Activated naive CD4-positive, alpha-beta T cell treated with anti-CD3 and anti-CD28 coated beads, Interleukin-2, amount 10 ng/mL, durations not matched to agents 7 days and 5 days (primary cell): ENCODE measurements at places on chromosomes 7 and 10.
A peak's percentile ranks its signal among the peaks of the same experiment; 100 is the strongest.

DNA sequence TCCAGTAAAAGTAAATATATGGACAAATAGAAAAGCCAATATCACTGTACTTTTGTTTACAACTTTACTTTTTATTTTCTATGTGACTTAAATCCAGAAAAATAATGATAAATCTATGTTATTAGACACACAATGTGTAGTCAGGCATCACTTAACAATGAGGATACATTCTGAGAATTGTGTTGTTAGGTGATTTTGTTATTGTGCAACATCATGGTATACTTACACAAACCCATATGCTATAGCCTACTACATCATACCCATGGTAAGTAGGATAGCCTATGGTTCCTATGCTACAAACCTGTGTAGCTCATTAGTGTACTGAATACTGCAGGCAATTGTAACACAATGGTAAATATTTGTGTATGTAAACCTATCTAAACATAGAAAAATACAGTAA lies 781.7 kb upstream of the GHITM start:
- H3K4me1 ChIP-seq: no peaks in the 10 kb centered on the region
- no peak overlapping the region for H3K4me3 ChIP-seq
- DNase-seq: no peak
- H3K27ac ChIP-seq: no peak overlapping the region
- no peaks in the 10 kb centered on the region for H3K36me3 ChIP-seq
- H3K27me3 ChIP-seq: no peaks in the 10 kb centered on the region

GRCh38 chr10:101838416-101838970 lies 5.1 kb downstream of the KCNIP2 start:
- peaks cover 61% of the 10 kb centered on the region for H3K4me1 ChIP-seq
- no peak overlapping the region for H3K27ac ChIP-seq
- no peaks in the 10 kb centered on the region for H3K36me3 ChIP-seq
- no peak for DNase-seq
- no peak overlapping the region for H3K4me3 ChIP-seq

GRCh38 chr7:22277375-22277774 lies 79.6 kb downstream of the RAPGEF5 start:
- no peaks in the 10 kb centered on the region for H3K36me3 ChIP-seq
- H3K27me3 ChIP-seq: peaks cover 6% of the 10 kb centered on the region
- H3K27ac ChIP-seq: no peak overlapping the region
- H3K4me1 ChIP-seq: no peaks in the 10 kb centered on the region
- H3K4me3 ChIP-seq: no peak overlapping the region

GRCh38 chr10:93722550-93722949 lies 20.2 kb upstream of the FRA10AC1 start:
- DNase-seq: no peak
- no peaks in the 10 kb centered on the region for H3K4me1 ChIP-seq
- peaks cover 31% of the 10 kb centered on the region for H3K27me3 ChIP-seq
- H3K4me3 ChIP-seq: no peak overlapping the region
- no peaks in the 10 kb centered on the region for H3K36me3 ChIP-seq

DNA sequence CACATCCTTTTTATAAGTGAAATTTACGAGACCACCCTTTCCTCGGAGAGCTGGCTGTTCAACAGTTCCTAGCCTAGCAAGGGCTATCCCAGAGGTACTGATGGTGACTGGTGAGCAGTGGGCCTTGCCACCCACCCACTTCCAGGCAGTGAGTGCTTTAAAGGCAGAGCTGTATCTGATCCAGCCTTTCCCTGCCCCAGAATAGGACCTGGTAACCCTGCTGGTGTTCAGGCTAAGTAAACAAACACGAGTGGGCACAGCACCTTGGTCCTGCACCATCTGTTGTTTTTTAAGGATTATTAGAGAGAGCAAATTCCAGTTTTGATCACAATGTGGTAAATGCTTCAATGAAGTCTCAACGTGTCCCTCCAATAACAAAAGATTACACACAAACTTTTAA lies 75.7 kb downstream of the COBL start:
- H3K36me3 ChIP-seq: no peaks in the 10 kb centered on the region
- H3K27ac ChIP-seq: no peak overlapping the region
- no peaks in the 10 kb centered on the region for H3K4me1 ChIP-seq
- H3K4me3 ChIP-seq: no peak overlapping the region

GRCh38 chr7:24905996-24906770 lies 73.8 kb downstream of the OSBPL3 start:
- H3K36me3 ChIP-seq: peaks cover 29% of the 10 kb centered on the region
- H3K4me1 ChIP-seq: peaks cover 41% of the 10 kb centered on the region
- H3K27me3 ChIP-seq: no peaks in the 10 kb centered on the region

DNA sequence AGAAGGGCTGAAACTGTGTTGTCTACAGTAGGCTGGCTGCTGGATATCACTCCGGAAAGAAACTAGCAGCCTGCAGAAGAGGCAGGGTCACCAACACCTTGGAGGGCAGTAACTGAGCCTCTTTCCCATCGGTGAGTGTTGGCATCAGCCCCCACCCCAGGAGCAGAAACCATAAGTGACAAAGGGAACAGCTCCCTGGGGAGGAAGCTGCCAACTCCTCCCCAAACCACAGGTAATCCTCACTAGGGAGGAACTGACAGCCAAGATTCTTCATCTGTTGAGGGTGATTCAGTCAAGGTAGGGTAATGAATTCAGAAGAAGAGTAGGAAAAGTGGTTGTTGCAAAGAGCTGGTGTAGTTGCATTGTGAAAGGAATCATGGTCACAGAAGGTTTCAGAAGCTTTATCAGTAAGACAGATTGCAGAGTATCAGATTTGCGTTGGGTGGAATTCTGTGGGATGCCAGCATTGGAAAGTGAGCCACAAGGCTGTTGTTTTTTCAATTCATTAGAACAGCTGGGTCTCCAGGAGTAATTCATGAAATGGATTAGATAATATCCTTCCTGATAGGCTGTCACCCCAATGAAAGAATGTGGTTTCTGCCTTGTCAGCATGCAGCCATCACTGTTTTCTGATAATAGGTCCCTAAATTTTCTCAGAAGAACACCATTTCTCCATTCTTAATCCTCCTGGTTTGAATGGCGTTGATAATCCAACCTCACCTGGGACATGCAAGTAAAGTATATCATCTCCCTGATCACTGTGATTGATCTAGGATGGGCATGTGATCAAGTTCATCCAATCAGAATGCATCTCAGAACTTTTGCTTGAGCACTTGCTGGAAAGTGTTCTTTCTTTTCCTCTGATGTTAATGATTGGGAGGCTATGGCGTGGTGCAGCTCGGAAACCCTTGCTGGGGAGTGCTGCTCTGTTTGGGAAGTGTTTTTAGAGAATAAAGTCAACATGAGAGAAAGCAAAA lies 75.0 kb upstream of the CTBP2 start:
- no peak for DNase-seq
- H3K4me3 ChIP-seq: no peak overlapping the region
- H3K36me3 ChIP-seq: no peaks in the 10 kb centered on the region
- H3K4me1 ChIP-seq: no peaks in the 10 kb centered on the region
- no peak overlapping the region for H3K27ac ChIP-seq

DNA sequence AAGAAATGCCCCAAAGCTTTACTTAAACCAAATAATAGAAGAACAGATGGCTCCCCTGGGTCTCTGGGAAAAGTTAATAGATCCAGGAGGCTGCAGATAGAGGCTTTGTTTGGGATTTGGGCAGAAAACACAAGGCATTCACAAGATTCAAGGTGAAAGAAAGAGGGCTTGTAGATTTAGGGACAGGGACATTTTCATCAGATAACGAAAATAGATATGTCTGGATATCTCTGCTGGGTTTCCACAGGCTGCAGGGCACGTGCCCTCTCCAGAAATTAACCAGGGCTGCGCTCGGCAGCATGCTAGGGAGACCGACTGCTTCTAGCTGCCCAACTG lies 14.9 kb downstream of the CARD11 start:
- H3K27me3 ChIP-seq: no peaks in the 10 kb centered on the region
- H3K4me3 ChIP-seq: no peak overlapping the region
- H3K36me3 ChIP-seq: peaks cover 72% of the 10 kb centered on the region
- peaks cover 34% of the 10 kb centered on the region for H3K4me1 ChIP-seq

- H3K4me1 ChIP-seq: peaks cover 42% of the 10 kb centered on the region
- peak overlapping the region; percentile 70 for H3K4me3 ChIP-seq
- no peak for DNase-seq
- H3K27ac ChIP-seq: peak overlapping the region; percentile 56
These were observed 10.8 kb downstream of the ANTXRL start for GRCh38 chr10:46297406-46298204.

DNA sequence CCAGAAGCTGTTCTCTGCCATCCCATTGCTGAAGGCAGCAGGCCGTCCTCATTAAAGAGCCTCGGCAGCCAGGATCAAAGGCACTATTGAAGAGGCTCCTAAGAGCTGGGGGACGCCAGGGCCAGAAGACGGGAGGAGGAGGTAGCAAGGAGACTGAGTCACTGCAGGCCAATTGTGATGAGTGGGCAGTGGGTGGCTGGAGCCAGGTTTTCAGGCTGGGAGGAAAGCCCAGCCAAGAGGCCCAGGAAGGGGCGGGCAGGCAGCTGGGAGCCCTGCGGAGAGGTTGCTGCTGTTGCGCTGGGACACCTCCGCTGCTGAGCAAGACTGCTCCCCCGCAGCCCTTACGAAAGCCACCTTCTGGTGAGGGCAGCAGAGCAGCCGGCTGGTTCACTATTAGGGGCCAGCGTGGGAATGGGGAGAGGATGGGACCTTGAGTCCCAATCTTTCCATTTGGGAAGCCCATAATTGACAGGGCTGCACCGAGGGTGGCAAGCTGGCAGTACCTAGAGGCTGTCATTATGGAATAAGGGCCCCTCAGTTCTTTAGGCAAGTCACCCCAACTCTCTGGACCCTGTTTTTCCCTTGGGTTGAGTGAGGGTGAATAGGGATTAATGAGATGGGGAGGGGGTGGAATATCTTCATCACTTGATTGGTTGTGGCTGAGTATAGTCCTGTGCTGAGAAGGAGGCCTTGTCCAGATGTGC lies 48.4 kb downstream of the UNC5B start:
- no peak for DNase-seq
- H3K27me3 ChIP-seq: peaks cover 25% of the 10 kb centered on the region
- H3K4me3 ChIP-seq: no peak overlapping the region
- H3K27ac ChIP-seq: no peak overlapping the region

- DNase-seq: no peak
- no peaks in the 10 kb centered on the region for H3K27me3 ChIP-seq
- no peak overlapping the region for H3K27ac ChIP-seq
- H3K4me1 ChIP-seq: peaks cover 4% of the 10 kb centered on the region
These were observed 209.9 kb downstream of the CRPPA start for GRCh38 chr7:16211402-16211925.

GRCh38 chr10:8349610-8350249 lies 295.2 kb downstream of the GATA3 start:
- no peak overlapping the region for H3K4me3 ChIP-seq
- H3K27ac ChIP-seq: no peak overlapping the region
- H3K27me3 ChIP-seq: peaks cover 16% of the 10 kb centered on the region
- DNase-seq: no peak
- H3K36me3 ChIP-seq: no peaks in the 10 kb centered on the region
- H3K4me1 ChIP-seq: no peaks in the 10 kb centered on the region

GRCh38 chr7:155835446-155836215 lies 23.4 kb upstream of the SHH start:
- H3K27me3 ChIP-seq: peaks cover 10% of the 10 kb centered on the region
- peak; percentile 10 for DNase-seq
- no peak overlapping the region for H3K4me3 ChIP-seq
- no peak overlapping the region for H3K27ac ChIP-seq
- no peaks in the 10 kb centered on the region for H3K36me3 ChIP-seq
- H3K4me1 ChIP-seq: no peaks in the 10 kb centered on the region

- H3K4me1 ChIP-seq: no peaks in the 10 kb centered on the region
- H3K36me3 ChIP-seq: no peaks in the 10 kb centered on the region
- H3K4me3 ChIP-seq: no peak overlapping the region
These were observed 273.5 kb downstream of the FGFR2 start for GRCh38 chr10:121324678-121325213.

- H3K4me3 ChIP-seq: no peak overlapping the region
- H3K27me3 ChIP-seq: peaks cover 12% of the 10 kb centered on the region
- no peak overlapping the region for H3K27ac ChIP-seq
These were observed 16.1 kb upstream of the ZC3HAV1 start for GRCh38 chr7:139125657-139126056.

DNA sequence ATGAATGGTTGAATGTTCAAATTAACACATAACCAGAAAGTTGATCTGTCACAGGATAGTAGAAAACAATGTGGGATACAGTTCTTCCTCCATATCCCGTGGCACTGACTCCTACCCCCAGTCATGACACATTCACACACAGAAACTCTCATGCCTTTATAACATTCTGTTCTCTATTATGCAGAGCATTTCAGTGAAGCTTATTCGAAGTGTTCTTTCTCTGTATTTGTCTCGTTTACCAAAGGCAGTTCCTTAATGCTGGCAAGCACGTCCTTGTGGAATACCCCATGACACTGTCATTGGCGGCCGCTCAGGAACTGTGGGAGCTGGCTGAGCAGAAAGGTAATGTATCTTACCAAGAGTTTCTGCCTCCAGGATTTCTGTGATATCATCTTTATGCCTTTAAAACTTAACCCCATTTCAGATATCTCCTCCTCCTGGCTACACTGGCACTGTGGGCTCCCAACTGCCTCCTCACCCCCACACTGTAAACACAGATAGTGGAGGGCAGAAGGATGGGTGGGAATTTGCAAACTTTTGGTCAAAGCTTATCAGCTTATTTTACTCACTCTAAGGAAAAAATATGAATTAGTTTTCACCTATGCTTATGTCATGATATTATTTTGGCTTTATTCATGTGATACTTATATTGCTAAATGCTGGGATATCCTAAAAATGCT lies 34.1 kb downstream of the BLVRA start:
- H3K27ac ChIP-seq: no peak overlapping the region
- no peak for DNase-seq
- peaks cover 17% of the 10 kb centered on the region for H3K36me3 ChIP-seq

DNA sequence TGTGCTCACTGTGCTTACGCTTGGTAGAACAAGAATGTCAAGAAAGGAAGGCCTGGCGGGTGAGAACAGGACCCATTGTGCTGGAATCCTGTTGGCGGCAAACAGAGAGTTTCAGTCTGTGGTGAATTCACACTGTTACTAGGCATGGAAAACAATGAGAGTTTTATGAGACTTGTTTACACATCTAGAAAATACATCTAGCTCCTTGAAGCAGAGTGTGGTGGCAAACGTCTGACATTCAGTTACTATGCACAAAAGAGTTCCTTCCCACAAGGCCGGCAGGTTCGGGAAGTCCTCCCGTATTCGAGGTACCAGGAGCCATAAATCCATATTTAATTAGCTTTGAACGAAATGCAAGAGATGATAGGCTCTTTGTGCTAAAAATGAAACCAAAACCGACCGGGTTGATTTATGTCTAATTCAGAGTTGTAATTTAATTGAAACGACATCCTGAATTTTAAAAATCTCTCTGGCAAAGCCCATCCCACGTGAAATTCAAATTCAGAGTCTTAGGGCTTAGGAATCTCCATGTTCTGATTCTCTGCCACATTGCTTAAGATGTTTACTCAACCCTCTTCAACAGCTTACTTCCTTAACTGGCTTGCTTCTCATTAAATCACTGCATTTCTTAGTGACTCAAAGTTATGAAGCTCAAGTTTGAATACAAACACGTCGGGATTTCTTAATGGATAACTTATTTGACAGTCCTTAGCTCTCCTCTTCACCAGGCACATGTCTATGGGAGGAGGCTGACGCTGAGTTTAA lies 299.9 kb upstream of the PITRM1 start:
- H3K27ac ChIP-seq: peak overlapping the region; percentile 85
- DNase-seq: no peak
- H3K4me3 ChIP-seq: peak overlapping the region; percentile 75
- peaks cover 23% of the 10 kb centered on the region for H3K27me3 ChIP-seq

GRCh38 chr10:89250865-89251408 lies 638 bp downstream of the LIPA start:
- peak overlapping the region; percentile 55 for H3K27ac ChIP-seq
- H3K27me3 ChIP-seq: peaks cover 2% of the 10 kb centered on the region
- peak overlapping the region; percentile 86 for H3K4me3 ChIP-seq
- no peak for DNase-seq
